MV-4-11 (cell line): ENCODE measurements at places on chromosomes 3 and 15.

DNA sequence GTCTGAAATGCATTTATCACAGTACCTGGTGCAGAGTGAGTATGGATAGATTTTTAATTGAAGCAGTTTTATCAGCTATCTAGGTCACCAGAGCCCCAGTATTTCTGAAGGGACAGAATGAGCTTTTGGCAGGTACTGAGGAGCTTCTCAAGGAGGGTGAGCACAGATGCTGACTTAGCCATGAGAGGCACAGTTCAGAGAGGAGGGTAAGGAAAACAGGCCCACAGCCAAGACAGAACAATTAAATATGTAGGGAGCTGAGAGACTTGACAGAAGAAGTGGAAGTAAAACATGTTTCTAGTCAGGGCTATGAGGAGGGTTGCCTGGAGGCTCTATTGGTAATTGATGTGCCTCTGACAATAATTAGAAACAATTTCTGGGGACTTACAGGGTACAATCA, 20.1 kb downstream of the ZNF80 start:
- no peak for DNase-seq

GRCh38 chr15:60540002-60540651, 61.2 kb upstream of the ICE2 start:
- no peak for DNase-seq

DNA sequence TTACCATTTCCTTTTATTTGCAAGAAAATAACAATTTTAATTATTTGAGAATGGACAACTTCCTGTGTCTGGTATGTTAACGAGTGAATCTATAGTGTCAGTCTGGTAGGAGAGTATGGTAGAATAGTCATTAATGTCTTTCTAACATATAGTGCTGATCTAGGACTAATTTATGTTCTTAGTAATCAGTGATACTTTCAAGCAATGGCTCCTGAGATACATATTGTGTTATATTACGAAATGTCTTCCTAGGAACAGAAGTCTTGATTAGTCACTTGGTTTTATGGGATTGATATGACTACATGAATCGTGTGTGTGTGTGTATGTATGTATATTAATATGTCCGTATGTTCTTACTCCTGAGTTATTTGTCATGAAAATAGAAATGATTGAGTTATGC, 66.6 kb upstream of the PAQR5 start:
- no peak for DNase-seq

GRCh38 chr3:58293516-58293915, 12.5 kb upstream of the RPP14 start:
- no peak for DNase-seq

DNA sequence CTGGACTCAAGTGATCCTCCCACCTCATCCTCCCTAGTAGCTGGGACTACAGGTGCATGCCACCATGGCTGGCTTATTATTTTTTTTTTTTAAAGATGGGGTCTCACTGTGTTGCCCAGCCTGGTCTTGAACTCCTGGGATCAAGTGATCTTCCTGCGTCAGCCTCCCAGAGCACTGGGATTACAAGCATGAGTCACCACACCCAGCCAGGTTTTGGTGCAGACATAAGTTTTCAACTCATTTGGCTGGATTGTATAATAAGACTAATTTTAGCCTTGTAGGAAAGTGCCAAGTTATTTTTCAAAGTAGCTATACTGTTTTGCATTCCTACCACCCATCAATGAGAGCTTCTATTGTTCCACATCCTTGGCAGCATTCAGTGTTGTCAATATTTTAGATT, 32.1 kb downstream of the BUB1B start:
- no peak for DNase-seq

DNA sequence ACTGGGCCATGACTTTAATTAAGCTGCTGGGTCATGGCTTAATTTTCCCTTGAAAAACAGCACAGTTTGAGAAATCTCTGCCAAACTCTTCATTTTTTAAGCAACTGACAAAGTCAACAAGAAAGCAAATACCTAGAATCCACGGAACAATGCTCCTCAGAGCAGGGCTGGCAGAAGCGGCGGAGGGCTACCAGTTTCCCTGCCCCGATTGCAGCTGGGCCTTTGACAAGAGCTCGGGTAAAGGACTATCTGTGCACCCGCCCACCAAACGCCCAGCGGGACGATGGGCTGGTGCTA, 1.2 kb downstream of the GOLIM4 start:
- no peak for DNase-seq

DNA sequence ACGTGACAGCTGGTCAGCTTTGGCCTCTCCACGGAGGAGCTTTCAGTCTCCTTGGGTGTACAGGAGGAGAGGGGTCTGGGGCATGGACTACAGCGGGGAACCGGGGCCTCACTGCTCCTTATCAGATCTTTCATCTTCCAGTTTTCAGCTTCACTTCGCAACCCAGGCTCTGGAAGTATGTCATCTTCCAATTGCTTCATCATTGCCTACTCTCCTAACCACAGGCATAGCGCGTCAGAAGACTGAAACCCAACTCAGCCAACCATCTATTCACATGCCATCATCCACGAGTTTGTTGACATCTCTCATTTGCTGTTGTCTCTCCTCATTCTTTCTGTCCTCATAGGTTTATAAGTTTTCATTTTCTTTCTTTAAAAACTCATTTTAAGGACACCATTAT, 119.5 kb downstream of the MYLK start:
- DNase-seq, result peak; percentile 69

DNA sequence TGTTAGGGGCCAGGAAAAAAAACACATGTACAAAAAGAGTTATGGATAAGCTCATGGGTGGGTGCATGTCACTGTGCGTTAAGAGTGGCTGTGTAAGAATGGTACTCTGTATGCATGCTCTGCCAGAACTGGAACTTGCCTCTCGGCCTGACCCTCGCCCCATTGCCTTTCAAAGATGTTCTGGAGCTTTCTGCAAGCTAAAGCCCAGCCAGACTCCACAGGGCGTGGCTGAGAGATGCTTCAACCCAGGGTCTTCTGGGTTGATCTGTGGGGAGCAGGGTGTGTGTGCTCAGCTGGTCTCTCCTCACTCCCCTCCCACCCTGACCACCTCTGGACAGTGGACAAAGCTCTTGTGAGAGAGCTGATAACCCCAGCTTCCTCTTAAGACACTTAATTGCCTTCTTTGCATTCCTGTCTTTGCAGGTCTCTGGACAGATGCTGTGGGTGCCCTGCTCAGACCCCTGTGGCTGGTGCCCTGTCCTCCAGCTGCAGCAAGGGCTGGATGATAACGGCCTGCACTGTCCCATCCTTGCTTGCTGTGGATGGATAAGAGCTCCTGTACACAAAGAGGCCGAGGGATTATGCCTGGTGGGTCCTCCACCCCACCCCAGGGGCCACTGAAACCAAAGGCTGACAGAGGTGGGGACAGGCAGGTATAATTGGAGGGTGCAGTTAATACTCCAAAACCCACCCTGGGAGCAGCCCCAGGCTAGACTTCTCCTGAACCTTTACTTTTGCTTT, 28.7 kb downstream of the ALDH1L1 start:
- no peak for DNase-seq

DNA sequence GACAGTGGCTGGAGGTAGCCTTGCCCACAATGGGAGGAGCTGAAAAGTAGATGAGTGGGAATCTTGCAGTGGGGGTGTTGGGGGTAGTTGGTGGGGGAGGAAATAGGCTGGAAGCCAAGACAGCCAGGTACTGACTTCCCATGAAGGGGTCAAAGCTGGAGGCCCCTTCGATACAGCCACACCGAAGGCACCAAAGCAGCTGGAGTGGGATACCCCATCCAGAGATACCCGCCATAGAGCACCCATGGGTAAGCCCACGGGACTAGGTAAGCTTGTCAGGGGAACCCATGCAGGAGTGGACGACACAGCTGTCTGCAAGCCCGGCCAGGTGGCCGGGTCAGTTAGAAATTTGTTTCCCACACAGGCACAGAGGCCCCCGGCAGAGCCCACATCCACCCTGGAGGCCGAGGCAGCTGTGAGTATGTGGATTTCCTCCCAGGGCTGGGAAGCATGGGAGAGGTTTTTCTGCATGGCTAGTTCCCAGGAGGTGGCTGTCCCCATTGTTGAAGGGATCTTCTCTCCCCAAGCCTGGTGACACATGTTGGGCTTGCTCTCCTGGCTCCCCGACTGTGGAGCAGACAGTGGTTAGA, 28.6 kb downstream of the PRR23E start:
- no peak for DNase-seq

- no peak for DNase-seq
These were observed 14.0 kb downstream of the CHD2 start for GRCh38 chr15:92914103-92914499.

GRCh38 chr15:90184119-90184785, 16.9 kb upstream of the SEMA4B start:
- no peak for DNase-seq
